Left renal pelvis (tissue), 4 donors: ENCODE measurements at places on chromosomes 3 and 15.

DNA sequence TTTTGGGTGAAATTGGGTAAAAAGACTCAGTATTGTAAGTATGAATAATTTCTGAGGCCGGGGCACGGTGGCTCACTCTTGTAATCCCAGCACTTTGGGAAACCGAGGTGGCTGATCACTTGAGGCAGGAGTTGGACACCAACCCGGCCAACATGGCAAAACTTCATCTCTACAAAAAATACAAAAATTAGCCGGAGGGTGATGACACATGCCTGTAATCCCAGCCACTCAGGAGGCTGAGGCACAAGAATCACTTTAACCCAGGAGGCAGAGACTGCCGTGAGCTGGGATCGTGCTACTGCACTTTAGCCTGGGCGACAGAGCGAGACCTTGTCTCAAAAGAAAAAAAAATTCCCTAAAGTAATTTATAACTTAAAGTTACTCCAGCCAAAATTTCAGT lies 162.2 kb downstream of the APBA2 start:
- no peak for DNase-seq

DNA sequence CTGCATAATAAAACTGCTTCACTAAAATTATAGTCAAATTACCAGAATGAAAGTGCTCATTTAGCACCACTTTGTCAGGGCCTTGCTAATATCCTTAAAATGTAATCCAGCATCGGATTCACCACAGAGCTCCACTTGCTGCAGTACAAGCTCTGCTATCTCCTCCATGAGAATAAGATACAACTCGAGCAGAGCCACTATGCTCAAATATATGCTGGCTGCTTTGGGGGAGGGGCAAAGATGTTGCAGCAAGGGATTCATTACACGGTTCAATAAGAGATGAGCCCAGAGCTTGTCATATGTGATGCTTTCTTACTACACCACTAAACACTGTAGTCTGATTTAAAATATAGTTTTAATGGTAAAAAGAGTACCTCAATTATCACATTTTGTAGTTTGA lies 72.2 kb downstream of the DLG1 start:
- DNase-seq: no peak

DNA sequence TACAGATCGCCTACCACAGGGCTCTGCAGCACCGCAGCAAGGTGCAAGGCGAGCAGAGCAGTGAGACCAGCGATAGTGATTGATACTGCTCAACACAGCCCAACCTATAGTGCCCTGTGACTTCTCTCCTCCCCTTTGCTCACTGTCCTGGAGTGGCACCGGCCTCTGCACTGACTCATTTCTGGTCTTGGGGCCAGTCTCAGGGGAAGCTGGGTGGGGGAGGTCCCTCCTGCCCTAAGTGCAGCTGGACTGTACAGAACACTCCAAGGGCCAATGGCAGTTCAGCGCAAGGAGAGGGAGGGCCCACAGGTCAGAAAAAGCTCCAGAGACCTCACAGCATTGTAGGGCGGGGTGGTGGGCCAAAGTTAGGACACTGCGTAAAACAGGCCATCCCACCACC lies 2.5 kb upstream of the OGG1 start:
- DNase-seq: no peak

- no peak for DNase-seq
Measured at GRCh38 chr15:63457379-63457778, 47.0 kb upstream of the USP3 start.

DNA sequence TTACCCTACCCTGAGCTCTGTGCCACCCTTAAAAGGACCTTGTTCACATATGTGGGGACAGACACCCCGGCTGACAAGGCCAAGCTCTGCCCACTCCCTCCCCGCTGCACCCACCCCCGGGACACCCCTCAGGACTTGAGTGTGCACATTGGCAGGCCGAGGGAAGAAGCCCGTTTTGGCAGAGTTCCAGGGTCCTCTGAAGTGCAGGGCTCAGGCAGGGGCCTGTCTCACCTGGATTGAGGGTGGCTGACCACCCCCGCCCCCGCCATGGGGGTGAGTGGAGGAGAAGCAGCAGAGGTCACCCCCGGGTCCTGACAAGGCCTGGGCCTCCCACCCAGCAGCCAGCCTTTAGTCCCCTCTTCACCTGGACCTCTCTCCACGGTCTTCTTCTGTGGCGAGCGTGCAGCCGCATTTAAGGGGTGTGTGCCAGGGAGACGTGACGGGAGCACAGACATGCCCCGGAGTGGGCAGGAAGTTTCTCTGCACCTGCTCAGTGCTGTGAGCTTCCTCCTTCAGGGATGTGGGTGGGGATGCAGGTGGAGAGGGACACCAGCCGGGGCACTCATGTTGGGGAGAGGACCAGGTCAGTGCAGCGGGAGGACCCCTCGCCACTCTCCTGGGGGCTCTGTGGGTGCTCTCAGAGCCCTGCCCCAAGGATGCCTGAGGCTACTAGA lies 50.7 kb downstream of the LINGO1 start:
- no peak for DNase-seq

DNA sequence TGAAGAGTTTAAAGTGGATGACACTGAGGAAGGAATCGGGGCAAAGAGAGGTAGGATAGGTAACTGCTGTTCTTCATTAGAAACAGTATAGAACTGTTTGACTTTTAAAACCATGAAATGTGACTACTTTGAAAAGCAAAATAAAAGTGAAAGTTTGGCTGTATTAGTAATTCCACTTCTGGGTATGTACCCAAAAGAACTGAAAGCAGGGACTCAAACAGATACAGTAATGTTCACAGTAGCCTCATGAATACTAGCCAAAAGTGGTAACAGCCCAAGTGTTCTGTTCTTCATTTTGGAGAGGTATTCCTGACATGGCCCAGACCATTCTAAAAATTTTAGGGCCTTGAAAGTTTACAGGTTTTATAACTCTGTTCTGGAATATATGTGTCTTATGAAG lies 1055.4 kb downstream of the TBL1XR1 start:
- no peak for DNase-seq
